Neural crest cell (in vitro differentiated cells): ENCODE measurements at places on chromosomes 2 and 18.

DNA sequence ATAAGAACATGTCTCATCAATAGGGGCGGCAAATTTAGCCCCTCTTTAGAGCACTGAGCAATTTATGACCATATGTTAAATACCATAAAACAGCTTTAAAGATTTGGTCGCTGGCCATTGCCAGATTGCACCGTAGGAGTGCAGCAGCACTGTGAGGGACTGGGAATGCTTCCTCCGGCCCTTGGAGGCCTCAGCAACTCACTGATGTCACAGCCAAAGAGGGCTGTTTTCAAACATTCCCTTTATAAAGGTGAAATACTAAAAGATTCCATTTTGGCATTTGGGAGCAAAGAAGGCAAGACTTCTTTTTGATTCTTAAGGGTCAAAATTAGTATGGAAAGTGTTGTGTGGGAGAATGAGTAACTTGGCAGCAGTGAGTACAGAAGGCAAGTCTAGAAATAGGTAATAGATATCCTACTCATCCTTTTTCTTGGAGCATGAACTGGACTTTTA lies 63.7 kb downstream of the BABAM2 start:
- H3K27ac ChIP-seq, result no peak overlapping the region
- peaks cover 4% of the 10 kb centered on the region for H3K36me3 ChIP-seq

- no peaks in the 10 kb centered on the region for H3K27me3 ChIP-seq
- H3K36me3 ChIP-seq, result no peaks in the 10 kb centered on the region
- H3K4me3 ChIP-seq, result no peak overlapping the region
- H3K4me1 ChIP-seq, result peaks cover 4% of the 10 kb centered on the region
- no peak for DNase-seq
These were observed 365.9 kb upstream of the TRIB2 start for GRCh38 chr2:12350821-12351220.

DNA sequence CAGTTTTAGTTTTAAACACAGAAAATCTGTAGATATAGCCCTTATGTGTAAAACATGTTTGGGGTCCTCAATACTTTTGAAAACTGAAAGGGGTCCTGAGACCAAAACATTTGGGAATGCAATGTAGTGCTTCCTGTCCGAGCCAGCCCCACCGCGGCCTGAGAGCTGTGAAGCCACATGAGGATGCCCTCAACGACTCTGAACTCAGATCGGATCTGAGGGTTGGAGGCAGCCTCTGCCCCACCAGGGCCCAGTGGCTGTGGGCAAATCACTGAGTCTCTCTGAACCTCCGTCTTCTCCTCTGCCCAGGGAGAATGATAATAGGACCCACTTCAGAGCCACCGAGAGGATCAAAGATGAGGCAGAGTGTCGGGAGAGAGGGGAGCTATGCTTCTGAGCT lies 33.4 kb upstream of the HPCAL1 start:
- no peaks in the 10 kb centered on the region for H3K27me3 ChIP-seq
- H3K36me3 ChIP-seq, result no peaks in the 10 kb centered on the region
- no peak overlapping the region for H3K27ac ChIP-seq
- no peak overlapping the region for H3K4me3 ChIP-seq
- peaks cover 3% of the 10 kb centered on the region for H3K4me1 ChIP-seq
- no peak for DNase-seq

DNA sequence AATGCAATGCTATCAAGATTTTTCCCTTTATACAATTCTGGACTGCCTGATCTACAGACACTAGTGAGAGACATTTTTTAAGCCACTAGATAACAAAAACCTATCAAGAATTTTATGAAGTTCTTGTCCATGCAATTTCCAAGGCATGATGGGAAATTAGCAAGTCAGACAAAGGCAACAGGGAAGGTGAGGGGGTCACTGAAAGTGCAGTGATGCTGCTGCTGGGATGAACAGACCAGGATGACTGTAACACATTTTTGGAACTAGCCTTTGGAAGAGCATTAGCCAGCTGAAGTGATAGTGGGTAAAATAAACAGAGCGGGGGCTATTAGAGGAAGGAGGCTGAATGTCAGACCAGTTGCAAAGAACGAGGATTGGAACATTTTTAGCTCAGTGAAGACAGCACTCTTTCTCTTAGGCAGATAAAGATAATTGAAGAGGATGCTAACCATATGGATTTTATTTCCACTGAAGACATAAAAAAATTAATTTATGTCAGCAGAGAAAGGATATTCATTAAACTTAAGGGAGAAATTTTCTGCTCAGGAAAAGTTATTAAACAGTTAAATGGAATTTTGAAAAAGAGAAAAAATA lies 17.9 kb downstream of the NRXN1 start:
- DNase-seq, result no peak
- peak overlapping the region; percentile 37 for H3K27ac ChIP-seq
- peaks cover 3% of the 10 kb centered on the region for H3K36me3 ChIP-seq
- peaks cover 39% of the 10 kb centered on the region for H3K4me1 ChIP-seq
- no peak overlapping the region for H3K4me3 ChIP-seq

DNA sequence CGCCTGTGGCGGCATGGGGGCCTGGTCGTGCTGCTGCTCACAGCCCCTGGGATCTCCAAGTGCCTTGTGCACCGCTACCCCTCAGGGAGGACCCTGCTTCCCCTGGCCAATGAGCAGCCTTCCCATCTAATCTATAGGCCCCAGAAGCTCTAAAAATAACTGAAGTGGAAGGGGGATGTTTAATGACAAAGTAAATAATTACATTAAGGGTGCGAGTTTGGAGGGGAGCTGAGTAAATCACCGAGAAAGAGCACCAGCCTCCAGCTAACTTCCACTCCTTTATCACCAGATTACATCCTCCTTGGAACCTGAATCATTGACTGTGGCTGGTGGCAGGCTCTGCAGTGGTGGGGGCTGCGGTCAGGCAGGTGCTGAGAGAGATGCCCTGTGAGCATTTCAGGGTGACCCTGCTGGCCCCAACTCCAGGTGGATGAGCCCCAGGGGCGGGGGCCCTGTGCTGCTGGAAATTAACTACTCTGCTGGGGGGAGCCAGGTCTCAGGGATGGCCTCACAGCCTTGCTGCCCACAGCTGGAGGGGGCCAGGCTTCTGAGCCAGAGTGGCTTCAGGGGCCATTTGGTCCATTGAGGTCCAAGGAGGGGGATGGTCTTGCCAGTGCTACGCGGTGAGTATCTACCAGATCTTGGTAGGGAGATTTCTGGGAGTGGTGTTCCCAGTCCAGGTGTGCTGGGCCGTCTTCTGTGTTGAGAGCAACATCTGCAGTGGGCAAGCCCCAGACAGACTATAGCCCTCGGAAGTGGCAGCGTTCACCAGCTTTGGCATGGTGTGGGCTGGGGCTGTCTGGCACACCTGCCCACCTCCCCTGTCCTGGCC lies 74.2 kb downstream of the GLI2 start:
- H3K27me3 ChIP-seq, result no peaks in the 10 kb centered on the region
- no peak overlapping the region for H3K4me3 ChIP-seq
- H3K4me1 ChIP-seq, result peaks cover 7% of the 10 kb centered on the region

- no peak overlapping the region for H3K27ac ChIP-seq
- H3K36me3 ChIP-seq, result no peaks in the 10 kb centered on the region
- no peaks in the 10 kb centered on the region for H3K27me3 ChIP-seq
- DNase-seq, result no peak
These were observed 40.7 kb upstream of the COBLL1 start for GRCh38 chr2:164882276-164882675.

DNA sequence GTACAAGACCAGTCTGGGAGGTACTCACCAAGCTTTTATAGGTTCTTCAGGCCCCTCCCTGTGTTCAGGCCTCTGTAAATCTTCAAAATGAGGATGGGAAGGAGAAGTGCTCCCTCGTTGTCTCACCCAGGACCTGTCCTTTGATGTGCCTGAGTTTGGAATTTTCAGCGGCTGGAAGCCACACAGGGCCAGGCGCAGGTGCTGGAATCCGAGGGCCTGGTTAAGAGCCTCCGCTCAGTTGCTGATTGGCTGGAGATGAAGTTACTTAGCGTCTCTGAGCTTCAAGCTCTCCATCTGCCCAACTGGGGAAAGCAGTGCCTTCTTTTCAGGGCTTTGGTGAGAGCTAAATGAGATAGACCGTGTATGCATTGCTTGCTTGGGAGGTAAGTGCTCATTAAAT lies 30.0 kb downstream of the HJURP start:
- H3K27me3 ChIP-seq, result no peaks in the 10 kb centered on the region
- H3K36me3 ChIP-seq, result no peaks in the 10 kb centered on the region
- H3K4me1 ChIP-seq, result no peaks in the 10 kb centered on the region
- no peak for DNase-seq
- H3K27ac ChIP-seq, result no peak overlapping the region
